ENCODE measurements at places on chromosomes 11 and 22. TPM values are rescaled to one million over a fixed set of nuclear protein-coding genes. Genes with fewer than 3 reads are reported as not detected.

The VEGFB gene
- total RNA-seq, result 33.3 TPM

The VWCE gene
- total RNA-seq, result 0.42 TPM

The ARFGAP3 gene
- 29.9 TPM for total RNA-seq

The ZDHHC24 gene
- 9.2 TPM for total RNA-seq

The ADORA2A gene
- total RNA-seq, result 4.0 TPM

The TYMP gene
- 182 TPM for total RNA-seq

Measured in esophagus squamous epithelium (tissue), 5 donors.